NCI-H1694 (cell line): ENCODE measurements at places on chromosomes 6 and 20.
A peak's percentile ranks its signal among the peaks of the same experiment; 100 is the strongest.

DNA sequence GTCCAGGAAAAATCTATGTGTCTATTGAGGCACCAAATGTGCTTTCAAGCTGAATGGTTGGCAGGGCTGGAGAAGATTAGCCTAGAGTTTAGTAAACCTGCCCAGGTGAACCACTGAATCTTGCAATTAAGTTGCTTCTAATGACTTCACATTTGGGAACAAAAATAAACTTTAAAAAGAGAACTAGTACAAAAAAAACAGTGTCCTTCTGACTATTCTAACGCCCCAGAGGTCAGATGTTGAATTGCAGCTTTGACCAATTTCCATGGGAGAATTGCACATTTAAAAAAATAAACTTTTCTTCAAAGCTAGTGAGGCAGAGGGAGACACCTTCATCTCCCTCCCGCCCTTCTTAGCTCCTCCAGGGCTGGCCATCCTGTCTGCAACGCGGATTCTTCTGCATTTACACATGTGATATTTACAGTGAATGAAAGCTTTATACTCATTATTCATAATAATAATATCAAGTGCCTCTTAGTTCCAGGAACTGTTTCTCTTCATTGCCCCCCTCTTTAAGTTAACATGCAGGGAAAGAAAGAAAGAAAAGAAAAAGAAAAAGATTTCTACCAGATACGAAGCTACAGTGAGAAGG, 270.2 kb downstream of the SMOC2 start:
- no peak for DNase-seq

GRCh38 chr6:10111975-10112374, 302.9 kb downstream of the TFAP2A start:
- no peak for DNase-seq

- no peak for DNase-seq
These were observed 172.3 kb downstream of the ANKRD60 start for GRCh38 chr20:58056021-58056591.

DNA sequence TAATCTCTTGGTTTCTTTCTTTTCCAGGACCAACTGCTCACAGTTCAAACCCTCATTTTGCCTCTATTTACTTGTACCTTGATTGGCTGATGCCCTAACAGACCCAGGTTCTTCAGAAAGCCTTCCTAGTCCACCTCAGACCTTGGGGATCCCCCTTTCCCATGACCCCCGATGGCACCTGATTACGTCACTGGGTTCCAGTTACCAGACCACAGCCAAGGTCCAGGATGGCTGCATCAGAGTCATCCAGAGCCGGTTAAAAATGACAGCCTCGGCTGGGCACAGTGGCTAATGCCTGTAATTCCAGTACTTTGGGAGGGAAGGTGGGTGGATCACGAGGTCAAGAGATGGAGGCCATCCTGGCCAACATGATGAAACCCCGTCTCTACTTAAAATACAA, 4.5 kb downstream of the HLA-DOA start:
- no peak for DNase-seq

DNA sequence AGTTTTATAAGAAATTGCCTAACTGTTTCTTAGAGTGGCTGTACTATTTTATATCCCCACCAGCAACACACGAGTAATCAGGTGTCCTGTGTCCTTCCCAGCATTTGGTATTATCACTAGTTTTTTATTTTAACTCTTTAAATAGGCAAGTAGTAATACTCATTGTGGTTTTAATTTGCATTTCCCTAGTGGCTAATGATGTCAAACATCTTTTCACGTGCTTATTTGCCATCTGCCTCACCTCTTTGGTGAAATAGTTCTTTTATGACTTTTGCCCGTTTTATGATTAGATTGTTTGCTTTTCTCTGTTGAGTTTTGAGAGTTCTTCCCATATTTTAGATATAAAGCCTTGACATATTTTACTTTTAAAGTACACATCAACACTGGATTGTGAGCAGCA, 57.8 kb downstream of the GCLC start:
- DNase-seq, result no peak

GRCh38 chr20:56249244-56249955, 868 bp downstream of the MC3R start:
- no peak for DNase-seq

DNA sequence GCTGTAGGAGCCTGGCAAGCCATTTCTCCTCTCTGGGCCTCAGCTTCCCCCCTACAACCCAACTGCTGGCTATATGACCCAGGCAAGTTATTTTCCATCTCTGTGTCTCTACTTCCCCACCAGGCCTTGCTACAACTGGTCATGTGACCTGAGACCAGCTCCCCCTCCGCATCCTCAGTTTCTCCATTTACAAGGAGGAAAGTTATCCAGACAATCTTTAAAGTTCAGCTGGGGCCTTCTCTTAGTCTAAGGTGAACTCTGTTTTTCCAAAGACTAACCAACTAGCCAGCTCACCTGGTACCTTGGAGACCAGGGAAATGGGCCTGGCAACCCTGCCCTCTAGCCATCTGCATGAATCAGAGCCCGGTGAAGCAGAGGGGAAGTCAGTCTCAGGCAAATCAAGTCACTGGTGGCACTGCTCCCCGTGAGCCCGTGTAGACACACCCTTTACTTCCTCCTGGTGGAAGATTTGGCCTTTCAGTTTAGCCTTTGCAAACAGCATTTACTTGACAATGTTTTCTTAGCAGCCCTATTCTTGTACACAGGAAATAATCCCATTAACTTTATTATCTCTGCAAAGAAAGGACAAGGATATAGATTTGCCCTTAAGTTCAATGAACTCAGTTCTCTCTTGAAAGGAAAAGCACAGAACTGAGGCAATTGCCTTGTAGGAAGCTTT, 157.7 kb downstream of the VEGFA start:
- DNase-seq, result no peak

DNA sequence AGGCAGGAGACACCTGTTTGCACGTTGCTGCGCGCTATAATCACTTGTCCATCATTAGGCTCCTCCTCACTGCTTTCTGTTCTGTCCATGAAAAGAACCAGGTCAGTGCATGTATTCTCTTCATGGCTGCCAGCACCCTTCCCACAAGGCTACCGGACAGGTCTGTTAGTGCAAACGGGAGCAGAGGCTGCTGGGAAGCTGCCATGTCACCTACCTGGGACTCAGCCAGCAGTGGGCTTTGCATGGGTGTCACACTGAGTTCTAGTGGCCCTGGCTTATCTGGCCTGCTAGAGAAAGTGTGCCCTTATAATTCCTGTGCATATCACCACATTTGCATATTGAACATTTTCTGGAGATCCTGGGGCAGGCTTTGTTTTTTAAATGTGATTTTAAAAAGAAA, 24.8 kb downstream of the LYRM2 start:
- no peak for DNase-seq

GRCh38 chr6:165621940-165622339, 41.1 kb downstream of the PDE10A start:
- DNase-seq, result no peak

- DNase-seq, result no peak
These were observed 1.0 kb downstream of the CLIC5 start for GRCh38 chr6:46014511-46015118.

DNA sequence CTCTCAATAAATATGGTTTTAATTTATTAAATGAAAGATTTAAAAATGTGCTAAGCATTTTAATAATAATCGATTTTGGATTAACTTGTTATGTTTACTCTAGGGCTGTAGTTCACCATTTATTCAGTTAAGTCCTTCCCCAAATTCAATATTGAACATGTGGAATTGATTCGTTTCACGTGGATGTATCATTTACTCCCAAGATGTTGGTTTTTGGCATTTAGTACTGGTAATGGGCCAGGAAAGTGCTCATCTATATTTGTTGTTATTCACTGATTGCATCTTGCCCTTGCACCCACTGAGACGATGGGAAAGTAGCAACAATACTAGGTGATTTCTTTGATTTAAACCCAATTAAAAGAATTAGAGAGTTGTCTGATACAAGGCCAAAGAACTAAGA, 97.1 kb downstream of the ESR1 start:
- no peak for DNase-seq

GRCh38 chr6:105151644-105152043, 28.2 kb downstream of the POPDC3 start:
- DNase-seq, result no peak

DNA sequence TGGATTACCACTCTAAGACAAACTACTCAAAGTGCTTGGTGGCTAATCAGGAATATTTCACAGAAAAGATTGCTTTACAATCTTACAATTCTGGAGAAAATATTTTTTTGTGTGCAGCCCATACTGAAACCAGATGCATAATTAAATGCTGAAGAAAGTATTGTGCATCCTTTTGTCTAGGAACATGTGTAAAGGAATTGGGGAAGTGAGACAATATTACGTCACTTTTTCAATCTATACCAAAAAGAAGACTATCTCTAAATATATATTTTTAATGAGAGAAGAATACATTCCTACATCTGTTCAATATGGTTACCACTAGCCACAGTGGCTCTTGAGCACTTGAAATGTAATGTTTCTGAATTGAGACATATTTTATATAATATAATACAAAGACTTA, 992.5 kb upstream of the ADGRB3 start:
- DNase-seq, result no peak

- no peak for DNase-seq
These were observed 10.6 kb upstream of the PROKR2 start for GRCh38 chr20:5327356-5327755.

DNA sequence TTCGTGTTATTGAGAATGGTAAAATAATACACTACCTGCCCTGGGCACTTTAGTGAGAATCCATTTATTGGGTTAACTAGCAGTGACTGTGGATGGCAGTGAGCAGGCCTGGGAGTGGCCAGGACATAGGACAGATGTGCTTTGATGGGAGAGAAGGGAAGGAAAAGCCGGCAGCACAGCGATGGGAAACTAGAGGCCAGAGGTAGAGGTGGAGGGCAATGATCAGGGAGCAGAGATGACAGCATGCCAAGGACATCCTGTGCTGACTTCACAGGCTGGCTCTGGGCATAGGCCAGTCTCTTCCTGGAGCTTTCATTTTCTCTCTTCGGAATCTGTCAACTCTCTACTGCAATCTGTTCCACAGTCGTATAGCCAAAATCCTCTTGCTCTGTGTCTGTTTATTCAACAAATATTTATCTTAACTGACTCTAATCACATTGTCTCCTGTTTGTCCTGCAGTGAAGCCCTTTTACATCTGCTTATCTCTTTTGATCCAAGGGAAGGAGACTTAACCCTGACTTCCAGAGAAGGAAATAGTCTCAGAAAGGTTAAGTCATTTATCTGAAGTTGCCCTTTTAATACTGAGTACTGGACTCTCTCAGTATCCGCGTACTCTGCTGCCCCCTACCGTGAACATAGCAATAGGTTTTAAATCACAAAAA, 18.4 kb upstream of the MMP24 start:
- peak; percentile 70 for DNase-seq

DNA sequence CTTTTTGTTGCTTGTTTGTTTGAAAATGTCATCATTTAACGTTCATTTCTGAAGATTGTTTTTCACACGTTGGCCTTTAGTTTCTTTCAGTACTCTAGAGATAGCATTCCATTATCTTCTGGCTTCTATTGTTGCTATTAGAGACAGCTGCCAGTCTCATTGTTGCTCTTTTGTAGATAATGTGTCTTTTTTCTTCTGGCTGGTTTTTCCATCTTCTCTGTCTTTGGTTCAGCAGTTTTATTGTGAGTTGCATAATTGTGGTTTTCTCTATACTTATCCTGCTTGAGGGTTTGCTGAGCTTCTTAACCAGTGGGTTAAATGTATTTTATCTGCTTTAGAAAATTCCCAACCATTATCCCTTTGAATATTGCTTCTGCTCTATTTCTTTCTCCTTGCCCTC, 23.2 kb upstream of the AIG1 start:
- no peak for DNase-seq

DNA sequence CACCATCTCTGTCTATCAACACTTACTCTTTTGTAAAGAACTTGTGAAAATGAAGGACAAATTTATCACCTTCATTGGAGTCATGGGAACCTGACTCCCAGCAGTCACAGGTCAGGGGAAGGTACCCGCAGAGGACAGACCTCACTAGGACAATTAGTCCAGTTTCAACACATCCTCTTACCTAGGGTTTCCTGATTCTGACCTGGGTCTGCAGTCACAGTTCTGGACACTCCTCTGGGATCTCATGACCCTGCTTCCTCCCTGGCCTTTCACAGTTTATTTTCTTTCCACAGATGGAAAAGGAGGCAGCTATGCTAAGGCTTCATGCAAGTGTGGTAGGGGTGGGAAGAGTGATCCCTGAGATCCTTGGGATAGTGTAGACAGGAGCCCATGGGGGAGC, 15.7 kb downstream of the HLA-A start:
- DNase-seq, result no peak

DNA sequence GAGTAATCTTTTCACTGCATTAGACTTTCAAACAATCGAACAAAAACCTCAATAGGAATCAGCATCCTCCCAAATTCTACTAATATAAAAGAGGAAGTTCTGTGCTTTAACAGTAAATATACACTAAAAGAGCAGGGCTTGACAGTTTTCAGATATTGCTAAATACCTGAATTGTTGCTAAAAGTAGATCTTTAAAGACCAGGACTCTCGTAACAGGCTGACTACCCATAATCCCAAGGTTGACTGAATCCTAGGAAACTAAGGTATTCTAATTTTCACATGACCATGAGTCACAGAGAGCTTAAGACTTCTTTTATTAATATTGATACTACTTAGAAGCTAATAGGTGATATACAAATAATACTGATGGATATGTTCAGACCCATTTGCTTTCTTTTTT, 10.1 kb downstream of the CD164 start:
- DNase-seq, result no peak

DNA sequence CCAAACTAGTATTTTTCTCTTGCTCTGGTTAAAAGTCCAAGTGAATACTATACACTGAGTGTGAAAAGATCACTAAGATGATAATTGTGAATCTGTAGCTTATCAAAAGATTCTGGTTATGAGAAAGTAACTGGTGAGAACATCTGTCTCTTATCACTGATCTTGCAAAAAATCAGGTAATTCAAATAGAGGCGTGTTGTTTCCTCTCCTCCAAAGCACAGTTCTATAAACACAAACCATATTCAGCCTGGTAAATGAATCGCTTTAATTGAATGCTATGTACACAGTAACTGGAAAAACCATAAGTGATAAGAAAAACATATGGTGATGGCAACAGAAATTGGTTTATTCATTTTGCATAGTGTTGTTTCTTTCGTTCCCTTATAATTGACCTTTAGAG, 161.0 kb downstream of the RALGAPA2 start:
- DNase-seq, result peak; percentile 55

GRCh38 chr6:134549854-134550253, 231.9 kb upstream of the SGK1 start:
- no peak for DNase-seq

DNA sequence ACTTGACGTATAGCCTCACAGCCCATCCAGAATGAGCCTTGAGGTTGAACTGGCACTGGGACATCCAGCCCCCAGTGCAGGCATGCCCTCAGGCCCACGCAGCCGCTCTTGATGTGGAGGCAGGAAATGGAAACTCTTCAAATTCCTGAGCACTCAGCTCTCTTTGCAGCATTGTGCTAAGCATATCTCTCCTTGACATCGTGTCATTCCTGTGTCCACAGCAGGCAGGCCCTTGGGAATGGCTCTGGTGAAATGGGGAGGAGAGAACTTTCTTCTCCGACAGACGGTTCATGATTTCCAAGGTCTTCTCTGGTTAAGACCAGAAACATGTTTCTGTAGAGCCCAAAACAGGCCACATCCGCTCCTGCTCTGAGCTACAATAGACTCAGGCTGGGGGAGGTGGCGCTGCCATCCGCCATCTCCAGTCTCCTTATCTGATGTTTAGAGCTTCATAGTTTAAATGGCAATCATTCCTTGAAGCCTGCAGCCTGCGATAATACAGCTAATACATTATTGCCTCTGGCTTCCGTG, 248.8 kb downstream of the CDH4 start:
- no peak for DNase-seq

GRCh38 chr6:137522831-137523230, 28.6 kb upstream of the OLIG3 start:
- no peak for DNase-seq
